ENCODE measurements at places on chromosomes 7 and 10.

DNA sequence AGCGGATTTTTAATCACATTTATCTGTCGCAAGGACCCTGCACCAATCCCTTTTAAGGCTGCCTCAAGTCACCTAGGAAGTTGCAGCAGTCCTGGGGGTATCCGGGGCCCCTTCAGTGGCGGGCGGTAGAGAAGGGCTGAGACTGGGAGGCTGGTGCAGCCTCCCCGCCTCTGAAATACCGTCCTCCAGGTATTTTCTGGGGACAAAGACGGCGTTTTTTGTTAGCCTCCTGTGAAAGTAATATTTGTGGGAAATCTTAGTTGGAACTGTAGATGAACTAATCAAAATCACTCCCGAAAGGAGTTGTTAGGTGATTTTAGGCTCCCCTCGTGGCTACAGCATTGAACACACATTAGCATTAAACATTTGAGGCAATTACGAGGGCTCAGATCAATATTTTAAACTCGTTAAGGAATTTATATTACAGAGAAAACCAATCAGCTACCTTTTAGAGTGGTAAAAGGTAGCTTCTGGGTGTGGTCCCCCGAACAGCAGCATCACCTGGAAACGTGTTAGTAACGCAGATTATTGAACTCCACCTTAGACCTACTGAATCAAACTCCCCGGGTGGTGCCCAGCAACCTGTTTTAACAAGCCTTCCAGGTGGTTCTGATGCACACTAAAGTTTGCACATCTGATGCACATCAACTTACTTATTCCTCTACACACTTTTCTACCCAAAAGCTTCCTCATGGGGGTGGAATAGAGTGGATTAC lies 530 bp upstream of the ANXA7 start:
- DNase-seq = no peak

GRCh38 chr7:3164380-3164792 lies 120.7 kb upstream of the CARD11 start:
- DNase-seq = no peak

GRCh38 chr7:55473932-55474331 lies 98.4 kb downstream of the VOPP1 start:
- DNase-seq = no peak

DNA sequence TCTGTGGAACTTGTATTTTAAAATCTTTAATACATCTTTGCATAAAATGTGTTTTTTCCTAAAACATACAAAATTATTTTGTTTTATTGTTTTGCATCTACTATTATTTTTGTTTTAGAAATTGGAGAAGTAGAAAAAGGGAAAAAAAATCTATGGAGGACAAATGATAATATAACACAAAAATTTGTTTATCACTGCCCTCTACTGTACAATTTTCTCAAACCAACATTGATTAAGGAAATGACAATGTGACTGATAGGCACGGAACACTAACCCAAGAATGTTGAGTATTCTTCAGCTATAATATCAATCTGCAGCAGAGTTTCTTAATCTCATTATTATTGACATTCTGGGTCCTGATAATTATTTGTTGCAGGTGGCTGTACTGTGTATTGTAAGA lies 9.5 kb upstream of the ING3 start:
- DNase-seq = no peak

DNA sequence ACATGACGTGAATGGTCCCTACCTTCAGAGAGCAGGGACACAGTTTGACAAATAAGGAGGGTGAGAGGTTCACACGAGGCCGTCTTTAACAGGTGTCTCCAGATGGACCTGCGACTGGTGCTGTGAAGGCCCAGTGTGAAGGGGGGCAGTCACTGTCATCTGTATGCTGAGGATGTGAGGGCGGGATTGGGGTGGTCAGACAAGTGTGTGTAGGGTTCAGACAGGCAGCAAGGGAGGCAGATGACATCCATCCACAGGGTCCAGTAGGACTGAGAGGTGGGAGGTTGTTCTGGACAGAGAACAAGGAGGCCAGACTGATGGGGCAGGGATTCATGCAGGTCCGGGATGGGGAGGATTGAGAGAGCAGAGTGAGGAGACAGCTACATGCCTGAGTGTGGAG lies 232.6 kb upstream of the GPR26 start:
- DNase-seq = no peak

GRCh38 chr7:158061884-158062656 lies 525.6 kb downstream of the PTPRN2 start:
- no peak for DNase-seq

DNA sequence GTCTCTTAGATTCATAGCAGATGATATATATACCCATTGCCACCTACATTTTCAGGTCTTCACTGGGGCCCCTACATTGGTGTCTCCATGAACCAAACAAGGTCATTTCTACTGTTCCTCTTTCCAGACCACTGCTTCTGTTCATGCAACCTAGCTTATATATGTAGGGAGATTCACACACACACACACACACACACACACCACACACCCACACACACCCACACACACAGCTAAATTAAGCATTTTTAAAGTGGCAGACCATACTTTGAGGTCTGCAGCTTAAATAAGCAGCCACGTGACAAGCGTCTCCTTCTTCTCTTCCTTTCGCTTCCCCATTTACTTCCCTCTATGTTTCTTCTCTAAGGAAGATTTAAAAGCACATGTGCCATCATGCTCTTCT lies 70.0 kb upstream of the CC2D2B start:
- no peak for DNase-seq

GRCh38 chr10:47164800-47165128 lies 135.2 kb upstream of the GDF10 start:
- DNase-seq = no peak

DNA sequence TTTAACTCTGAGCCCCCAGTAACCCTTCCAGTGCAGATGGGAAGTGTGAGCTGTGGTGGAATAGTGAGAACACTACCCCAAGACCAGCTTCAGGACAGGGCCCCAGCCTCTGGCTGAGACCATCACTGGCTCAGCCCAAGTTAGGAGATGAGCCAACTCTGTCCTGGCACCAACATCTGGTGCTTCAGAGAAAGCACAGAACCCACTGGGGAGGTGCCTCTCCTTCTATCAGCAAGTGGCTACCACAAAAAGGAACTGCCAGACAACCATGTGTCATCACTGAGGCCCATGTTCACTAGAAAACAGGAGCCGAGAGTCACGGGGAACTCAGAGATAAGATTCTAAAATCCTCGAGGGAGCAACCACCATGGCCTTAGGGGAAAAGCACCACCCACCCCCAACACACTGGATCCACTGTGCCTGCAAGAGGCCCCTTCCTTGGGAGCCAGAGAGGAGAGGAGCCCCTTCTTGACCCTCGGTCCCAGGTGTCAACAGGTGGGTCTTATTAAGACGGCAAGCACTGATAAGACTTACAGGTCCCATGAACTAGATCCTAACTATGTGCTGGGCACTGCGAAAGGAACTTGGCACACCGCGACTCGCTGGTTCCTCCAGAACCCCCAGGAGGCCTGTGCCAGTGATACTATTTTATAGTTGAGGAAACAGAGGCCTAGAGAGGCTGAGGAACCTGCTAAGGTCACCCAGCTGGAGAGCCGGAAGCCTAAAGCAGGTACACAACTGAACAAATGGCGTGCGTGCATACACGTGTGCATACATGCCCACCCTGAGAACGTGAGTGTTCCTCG lies 102.7 kb downstream of the FAM53B start:
- DNase-seq = no peak

DNA sequence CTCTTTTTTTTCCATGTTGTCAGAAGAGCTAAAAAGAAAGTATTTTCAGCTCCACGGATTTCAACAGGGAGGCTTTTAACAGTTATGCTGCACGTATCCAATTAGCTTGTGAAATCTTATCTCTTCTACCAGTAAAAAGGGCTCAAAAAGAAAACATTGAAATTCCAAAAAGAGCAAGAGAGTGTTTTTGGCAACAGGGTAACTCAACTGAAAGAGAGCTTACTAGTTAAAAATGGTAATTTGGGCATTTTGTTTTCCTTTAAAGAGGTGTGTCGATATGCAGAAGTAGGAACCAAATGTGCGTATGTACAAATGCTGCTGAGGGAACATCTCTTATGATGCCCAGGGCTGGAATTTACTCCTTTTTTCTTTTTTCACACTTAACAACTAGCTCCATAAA lies 292.8 kb downstream of the PRKG1 start:
- DNase-seq = no peak

- no peak for DNase-seq
These were observed 7.8 kb downstream of the BAMBI start for GRCh38 chr10:28684986-28685580.

DNA sequence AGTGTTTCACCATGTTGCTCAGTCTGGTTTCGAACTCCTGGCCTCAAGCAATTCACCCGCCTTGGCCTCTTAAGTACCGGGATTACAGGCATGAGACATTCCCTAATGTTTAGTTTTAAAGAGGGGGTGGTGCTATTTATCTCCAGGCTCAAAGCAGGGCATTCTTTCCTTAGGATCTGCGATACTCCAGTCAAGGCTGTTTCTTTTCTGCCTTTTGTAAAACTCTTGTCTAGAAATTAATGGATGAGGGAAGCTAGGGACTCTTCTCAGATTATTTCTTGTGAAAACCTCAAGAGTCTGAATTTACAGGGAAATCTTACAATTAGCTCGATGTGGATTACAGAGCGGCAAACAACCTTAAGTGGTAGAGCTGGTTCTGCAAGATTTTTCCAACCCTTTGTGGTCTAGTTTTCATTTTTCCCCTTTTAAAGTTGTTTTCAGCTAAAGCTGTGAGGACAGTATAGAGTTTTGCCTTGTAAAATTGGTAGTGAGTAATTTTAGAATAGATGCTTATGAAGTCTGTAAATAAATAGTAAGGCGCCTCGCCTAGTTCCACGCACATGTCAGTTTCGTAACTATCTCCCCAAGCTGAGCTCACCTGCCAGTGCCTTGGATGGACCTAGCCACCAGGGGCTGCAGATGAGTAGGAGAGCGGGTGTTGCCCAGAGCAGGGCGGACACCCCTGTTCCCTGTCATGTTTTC lies 53.1 kb downstream of the CUX1 start:
- DNase-seq = no peak

DNA sequence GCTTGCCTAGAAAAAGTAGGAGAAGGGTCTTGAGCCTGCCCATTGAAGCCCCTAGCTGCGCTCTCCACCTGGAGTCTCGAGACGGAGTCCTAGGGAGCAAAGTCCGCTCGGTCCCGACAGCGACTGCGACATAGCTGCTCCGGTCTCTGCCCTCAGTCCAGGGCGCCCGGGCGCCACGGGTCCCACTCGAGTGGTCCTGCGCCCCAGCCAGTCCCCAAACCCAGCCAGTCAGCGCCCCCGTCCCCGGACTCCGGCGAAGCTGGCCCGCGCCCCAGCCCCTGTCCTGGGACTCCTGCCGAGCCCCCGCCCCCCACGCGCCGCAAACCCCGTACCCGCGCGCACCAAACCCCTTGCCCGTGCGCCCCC lies 490 bp downstream of the TNS3 start:
- DNase-seq = no peak

DNA sequence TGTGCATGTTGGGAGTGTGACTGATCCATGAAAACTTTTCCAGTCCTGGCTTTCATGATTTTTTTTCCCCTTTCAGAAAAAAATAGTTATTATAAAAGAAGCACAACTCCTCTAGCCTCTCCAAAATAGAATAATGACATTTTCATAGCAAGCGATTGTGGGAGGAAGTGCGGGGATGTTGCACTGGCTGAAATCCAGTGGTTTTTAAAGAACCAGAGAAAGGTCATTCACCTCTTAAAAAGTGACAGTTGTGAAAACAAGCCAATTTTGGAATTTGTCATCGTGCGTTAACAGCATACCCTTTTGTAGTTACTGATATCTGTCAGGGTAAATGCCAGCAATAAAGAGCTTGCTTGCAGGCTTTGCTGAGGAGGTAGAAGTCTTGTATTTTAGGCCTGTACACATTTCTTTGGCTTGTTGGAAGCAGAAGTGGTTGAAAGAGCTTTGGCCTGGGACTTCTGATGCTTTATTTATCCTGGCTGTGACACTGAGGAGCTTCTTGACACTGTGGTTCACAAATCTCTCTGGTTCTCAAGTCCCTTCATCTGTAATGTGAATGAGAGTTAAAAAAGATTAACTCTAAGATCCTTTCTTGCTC lies 545.9 kb downstream of the REEP3 start:
- no peak for DNase-seq

DNA sequence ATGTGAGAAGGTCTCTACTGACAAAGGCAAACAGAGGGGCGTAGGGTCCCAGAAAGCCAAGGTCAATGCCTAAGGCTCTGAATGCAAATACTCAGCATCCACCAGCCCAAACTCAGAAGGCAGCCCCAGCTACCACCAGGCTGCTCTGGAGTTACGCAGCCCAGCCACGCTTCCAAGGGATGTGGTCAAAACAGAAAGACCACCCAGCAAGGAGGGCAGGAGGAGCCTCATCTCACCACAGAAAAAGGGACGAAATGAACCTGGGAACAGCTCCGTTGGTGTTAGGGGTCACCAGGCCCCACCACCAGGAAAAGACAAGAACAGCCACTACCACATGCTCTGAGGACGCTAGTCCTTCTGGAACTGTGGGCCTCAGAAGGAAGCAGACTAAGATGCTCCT lies 65.1 kb downstream of the CTBP2 start:
- DNase-seq = no peak

- no peak for DNase-seq
These were observed 119.0 kb downstream of the FZD1 start for GRCh38 chr7:91383053-91383904.

DNA sequence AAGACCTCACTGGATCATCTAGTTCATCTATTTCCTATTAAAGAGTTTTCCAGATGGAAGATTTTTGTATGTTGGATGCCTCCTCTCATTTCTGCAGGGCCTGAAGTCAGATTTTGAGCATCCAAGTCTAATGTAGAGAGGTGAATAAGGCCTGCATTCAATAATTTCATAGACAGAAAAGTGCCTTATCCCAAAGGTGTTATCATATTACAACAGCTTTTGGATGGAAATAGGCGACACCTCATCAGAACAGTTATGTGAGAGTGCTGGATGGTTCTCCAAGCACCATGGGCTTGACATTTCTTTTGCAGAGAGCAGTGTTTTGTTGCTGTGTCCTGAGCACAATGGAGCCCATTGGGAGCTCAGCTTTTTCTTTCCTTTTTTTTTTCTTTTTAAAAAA lies 162.4 kb upstream of the MEOX2 start:
- no peak for DNase-seq

DNA sequence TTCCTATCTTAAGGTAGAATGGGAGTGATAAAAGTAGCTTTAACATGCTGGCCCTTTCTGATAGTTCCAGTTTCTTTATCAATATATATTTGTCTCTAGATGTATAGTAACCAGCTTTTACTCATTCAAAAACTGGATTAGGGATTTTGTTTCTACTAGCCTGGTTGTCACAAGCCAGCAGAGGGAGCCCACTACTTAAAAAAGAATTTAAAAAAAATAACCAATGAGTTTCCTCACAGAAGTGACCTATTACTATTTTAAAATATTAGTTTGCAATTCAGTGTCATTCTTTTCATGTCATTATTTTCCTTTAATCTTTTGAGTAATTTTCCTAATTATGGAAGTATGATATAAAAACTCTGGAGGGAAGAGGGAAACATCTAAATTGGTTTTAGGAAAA lies 142.1 kb downstream of the PHTF2 start:
- no peak for DNase-seq

DNA sequence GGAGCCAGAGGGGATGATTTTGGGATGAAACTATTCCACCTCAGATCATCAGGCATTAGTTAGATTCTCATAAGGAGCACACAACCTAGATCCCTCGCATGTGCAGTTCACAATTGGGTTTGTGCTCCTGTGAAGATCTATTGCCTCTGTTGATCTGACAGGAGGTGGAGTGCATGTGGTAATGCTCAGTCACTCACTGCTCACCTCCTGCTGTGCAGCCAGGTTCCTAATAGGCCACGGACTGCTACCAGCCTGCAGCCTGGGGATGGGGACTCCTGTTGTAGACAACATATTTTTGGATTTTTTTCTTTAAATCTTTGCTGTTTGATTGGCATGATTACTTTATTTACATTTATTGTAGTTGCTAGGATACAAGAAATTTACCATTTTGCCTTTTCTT lies 765.0 kb downstream of the INHBA start:
- no peak for DNase-seq

- DNase-seq = no peak
These were observed 36.4 kb downstream of the HABP2 start for GRCh38 chr10:113589201-113589770.

Data from stimulated activated CD4-positive, alpha-beta T cell treated with anti-CD3 and anti-CD28 coated beads, Interleukin-1b, Interleukin-23, amount 100 ng/mL, for 1 hour (primary cell).